Left cardiac atrium (tissue), 4 donors: ENCODE measurements at places on chromosomes 6 and 20.

DNA sequence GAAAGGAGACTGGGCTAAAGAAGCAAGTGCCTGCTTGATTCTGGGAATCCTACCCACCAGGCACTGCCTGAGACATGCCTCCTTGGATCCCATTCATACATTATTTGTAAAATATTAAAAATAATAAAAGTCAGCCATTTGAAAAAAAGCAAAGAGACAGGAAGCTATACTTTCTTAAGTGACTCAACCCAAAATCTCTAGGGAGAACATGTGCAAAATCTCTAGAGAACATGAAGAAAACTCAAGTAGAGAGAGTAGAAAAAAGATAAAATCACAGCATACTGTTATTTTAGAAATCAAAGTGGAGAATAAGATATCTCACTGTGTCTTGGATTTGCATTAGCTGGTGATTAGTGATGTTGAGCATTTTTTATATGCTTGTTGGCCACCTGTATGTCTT is 197.2 kb upstream of the GGTLC1 start:
- no peak for DNase-seq

GRCh38 chr20:54062812-54063280 is 7.5 kb downstream of the BCAS1 start:
- DNase-seq: no peak

DNA sequence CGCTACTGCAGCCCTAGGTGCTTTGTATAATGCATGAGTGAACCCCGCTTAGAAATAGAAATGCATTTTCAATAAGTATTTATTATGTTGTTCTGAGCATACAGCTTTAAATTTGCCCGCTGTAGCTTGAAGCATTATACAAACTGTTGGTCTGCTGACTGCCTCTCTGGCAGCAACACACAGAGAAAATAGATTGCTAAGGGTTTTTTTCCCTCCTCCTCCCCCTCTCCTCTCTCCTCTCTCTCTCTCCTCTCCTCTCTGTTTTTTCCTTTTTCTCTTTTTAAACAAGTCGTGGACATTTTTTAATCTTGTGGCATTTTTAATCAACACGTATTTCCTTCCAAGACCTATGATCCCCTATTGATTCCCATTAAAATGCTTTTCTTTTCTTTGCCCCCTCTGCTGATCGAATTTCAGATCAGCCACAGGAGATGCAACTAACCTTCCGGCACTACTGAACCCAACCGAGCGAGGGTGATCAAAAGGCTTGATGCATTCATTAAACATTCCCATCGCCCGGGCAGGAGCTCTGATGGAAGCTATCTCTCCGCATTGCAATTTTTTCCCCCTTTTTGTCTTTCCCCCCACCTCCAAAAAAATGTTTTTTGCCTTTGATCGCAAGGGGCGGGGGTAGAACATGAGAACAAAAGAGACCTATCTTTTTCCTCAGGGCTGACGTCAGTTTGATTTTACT is 90.7 kb upstream of the ARID1B start:
- DNase-seq: no peak

DNA sequence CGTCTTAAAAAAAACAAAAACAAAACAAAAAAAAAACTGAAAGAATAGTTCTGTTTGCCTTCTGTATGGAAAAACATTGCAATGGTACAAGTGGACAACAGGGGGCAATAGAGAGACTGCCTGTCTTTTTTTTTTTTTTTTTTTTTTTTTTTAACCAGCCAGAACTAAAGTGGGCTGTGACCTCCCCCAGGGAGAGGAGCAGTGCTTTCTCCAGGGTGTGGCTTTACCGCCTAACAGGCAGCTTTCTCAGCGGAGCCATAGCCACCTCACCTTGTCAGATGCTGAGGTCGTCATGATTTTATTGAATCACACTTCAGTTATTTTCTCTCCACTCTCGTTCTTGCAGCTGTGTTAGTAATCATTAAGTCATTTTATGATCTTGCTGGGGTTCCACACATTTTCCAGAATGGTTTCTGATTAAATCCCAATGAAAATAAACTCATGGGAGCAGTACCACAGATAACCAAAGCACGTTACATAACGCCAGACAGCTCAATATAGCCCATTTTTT is 78.4 kb downstream of the GMPR start:
- DNase-seq: peak; percentile 12

GRCh38 chr6:131062241-131063027 is 611 bp downstream of the EPB41L2 start:
- peak; percentile 45 for DNase-seq

DNA sequence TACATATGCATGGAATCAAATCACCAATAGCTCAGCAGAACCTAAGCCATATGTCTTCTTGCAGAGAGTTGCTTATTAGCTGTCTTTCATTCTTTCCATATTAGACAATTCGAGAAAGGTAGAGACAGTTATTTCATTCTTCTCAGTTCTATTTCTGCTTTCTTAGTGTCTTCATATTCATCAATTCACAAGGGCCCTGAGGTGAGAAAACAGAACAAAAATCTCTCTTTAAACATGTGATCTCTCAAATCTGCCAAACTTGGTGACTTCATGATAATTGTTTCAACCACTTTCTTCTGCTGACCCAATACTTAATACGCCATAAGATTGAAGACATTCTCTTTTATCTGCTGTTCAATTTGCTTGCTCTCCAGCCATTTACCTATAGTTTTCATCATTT is 229.7 kb upstream of the MARCKS start:
- DNase-seq: no peak

DNA sequence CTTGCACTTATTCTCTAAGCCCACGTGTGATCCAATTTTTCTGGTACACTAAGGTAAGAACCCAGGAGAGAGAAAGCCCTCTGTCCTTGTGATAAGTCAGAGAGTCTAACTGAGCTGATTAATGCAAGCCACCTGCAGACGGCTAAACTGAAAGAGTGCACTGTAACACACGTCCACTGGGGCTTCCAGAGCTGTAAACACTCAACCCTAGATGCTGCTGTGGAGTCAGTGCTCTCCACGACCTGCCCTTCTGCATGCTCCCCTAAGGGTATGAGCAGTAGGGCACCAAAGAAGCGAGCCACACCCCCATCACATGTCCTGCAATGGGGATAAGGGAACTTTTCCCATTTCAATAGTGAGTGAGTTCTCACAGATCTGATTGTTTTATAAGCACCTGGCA is 55.7 kb downstream of the TXLNB start:
- no peak for DNase-seq

GRCh38 chr6:106204961-106205360 is 118.8 kb downstream of the PRDM1 start:
- no peak for DNase-seq
